Upper lobe of right lung (tissue), 1 donor: ENCODE measurements at places on chromosomes 13 and 19. TPM values are rescaled to one million over a fixed set of nuclear protein-coding genes. Genes with fewer than 3 reads are reported as not detected.
A peak's percentile ranks its signal among the peaks of the same experiment; 100 is the strongest.

GRCh38 chr19:13794398-13794756 is 866 bp upstream of the ZSWIM4 start:
- H3K4me3 ChIP-seq = peak overlapping the region; percentile 79
- no peaks in the 10 kb centered on the region for H3K27me3 ChIP-seq
- peak; percentile 74 for DNase-seq
- H3K4me1 ChIP-seq = peaks cover 27% of the 10 kb centered on the region

FARP1 gene
- 95.9 TPM for total RNA-seq

DNA sequence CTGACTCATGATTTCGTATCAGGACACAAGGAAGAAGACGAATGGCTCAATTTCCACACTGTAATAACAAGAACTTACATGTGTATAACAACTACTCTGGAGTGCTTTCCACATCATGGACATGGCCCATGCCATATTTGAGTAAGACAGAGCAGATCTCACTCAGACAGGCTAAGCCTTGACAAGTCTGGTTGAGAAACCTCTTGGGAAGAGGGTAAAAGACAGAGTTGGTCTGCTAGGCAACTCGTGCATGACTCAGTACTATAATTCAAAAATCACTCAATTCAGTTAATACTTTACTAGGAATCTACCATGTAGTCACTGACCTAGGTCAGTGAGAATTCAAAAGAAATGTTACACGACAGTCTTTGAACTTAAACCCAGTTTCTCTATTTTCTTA is 5.7 kb upstream of the THSD1 start:
- peaks cover 1% of the 10 kb centered on the region for H3K4me1 ChIP-seq
- H3K27me3 ChIP-seq = no peaks in the 10 kb centered on the region
- no peak overlapping the region for H3K4me3 ChIP-seq
- no peak overlapping the region for H3K27ac ChIP-seq

NOP53 gene
- total RNA-seq = 260 TPM

DNA sequence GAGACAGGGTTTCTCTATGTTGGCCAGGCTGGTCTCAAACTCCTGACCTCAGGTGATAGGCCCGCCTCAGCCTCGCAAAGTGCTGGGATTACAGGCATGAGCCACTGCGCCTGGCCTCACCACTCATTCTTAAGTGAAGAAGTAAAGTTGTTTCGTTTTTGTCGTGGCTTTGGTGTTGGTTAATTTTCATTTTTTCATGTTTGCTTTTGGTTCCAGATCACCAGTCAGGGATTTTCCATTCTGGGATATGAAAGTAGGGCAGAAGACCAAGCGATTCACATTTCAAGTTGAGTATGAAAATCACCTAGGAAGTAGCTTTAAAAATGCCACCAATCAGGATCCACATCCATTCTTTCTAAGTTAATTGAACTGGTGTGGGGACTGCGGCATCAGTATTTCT is 289.9 kb downstream of the DIAPH3 start:
- no peaks in the 10 kb centered on the region for H3K4me1 ChIP-seq
- no peaks in the 10 kb centered on the region for H3K27me3 ChIP-seq

ZC3H4 gene
- 47.5 TPM for total RNA-seq

DNA sequence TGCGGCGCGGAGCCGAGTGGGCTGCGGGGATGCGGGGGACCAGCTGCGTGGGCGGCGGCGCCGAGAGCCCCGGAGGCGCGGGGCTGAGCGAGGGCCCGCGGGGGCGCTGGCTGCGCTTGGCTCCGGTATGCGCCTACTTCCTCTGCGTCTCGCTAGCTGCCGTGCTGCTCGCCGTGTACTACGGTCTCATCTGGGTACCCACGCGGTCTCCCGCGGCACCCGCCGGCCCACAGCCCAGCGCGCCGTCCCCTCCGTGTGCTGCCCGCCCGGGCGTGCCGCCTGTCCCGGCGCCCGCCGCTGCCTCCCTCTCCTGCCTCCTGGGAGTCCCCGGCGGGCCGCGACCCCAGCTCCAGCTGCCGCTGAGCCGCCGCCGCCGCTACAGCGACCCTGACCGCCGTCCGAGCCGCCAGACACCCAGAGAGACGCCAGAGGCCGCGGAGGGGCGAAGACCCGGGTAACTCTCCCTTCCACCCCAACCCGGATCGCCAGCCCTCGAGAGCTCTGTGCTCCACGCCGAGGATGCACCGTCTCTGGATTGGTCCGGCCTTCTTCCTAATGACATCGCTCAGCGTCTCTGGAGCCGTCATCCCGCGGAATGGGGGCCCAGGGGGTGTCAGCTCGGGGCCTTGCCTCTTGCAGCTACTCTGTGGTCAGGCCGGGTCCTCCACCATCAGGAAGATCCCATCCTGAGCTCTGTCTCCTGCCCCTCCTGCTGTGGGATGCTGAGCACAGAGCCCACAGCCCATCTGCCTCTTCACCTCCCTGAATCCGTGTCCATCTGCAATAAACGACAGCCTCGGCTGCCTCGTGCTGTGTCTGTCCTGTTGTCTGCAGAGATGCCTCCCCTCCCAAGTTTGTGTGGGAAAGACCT is 441 bp downstream of the INAFM1 start:
- H3K36me3 ChIP-seq = peaks cover 13% of the 10 kb centered on the region
- no peak for DNase-seq
- peaks cover 13% of the 10 kb centered on the region for H3K4me1 ChIP-seq
- H3K27me3 ChIP-seq = no peaks in the 10 kb centered on the region
- H3K27ac ChIP-seq = peak overlapping the region; percentile 60

GRCh38 chr19:2942928-2943640 is 1.7 kb downstream of the ZNF77 start:
- peaks cover 4% of the 10 kb centered on the region for H3K36me3 ChIP-seq
- H3K27ac ChIP-seq = no peak overlapping the region
- peaks cover 11% of the 10 kb centered on the region for H3K4me1 ChIP-seq
- no peak overlapping the region for H3K4me3 ChIP-seq

CLEC17A gene
- total RNA-seq = not detected

GRCh38 chr19:36489920-36490415 is 607 bp upstream of the ZNF566 start:
- peaks cover 10% of the 10 kb centered on the region for H3K4me1 ChIP-seq
- peak overlapping the region; percentile 75 for H3K4me3 ChIP-seq
- no peak for DNase-seq
- peak overlapping the region; percentile 97 for H3K27ac ChIP-seq

- H3K4me3 ChIP-seq = no peak overlapping the region
- DNase-seq = no peak
- no peaks in the 10 kb centered on the region for H3K36me3 ChIP-seq
- H3K27ac ChIP-seq = no peak overlapping the region
- H3K4me1 ChIP-seq = no peaks in the 10 kb centered on the region
These were observed 238.4 kb downstream of the IRS2 start for GRCh38 chr13:109547942-109548341.

GRCh38 chr13:94195715-94196114 is 283.8 kb downstream of the DCT start:
- H3K4me1 ChIP-seq = no peaks in the 10 kb centered on the region
- no peak overlapping the region for H3K27ac ChIP-seq
- no peaks in the 10 kb centered on the region for H3K36me3 ChIP-seq
- H3K27me3 ChIP-seq = no peaks in the 10 kb centered on the region

CGB1 gene
- total RNA-seq = not detected

CEACAM8 gene
- total RNA-seq = not detected

GRCh38 chr13:72820156-72820897 is 38.4 kb downstream of the PIBF1 start:
- H3K4me1 ChIP-seq = no peaks in the 10 kb centered on the region
- H3K4me3 ChIP-seq = no peak overlapping the region
- no peak overlapping the region for H3K27ac ChIP-seq
- DNase-seq = no peak

ZNF766 gene
- 17.5 TPM for total RNA-seq

- no peak overlapping the region for H3K27ac ChIP-seq
- H3K4me1 ChIP-seq = no peaks in the 10 kb centered on the region
- no peak for DNase-seq
- H3K4me3 ChIP-seq = no peak overlapping the region
- no peaks in the 10 kb centered on the region for H3K36me3 ChIP-seq
- H3K27me3 ChIP-seq = no peaks in the 10 kb centered on the region
These were observed 173.5 kb downstream of the DNAJC15 start for GRCh38 chr13:43196750-43197370.

GRCh38 chr13:59494560-59494970 is 669.2 kb downstream of the DIAPH3 start:
- H3K4me1 ChIP-seq = peaks cover 8% of the 10 kb centered on the region
- no peak for DNase-seq
- H3K4me3 ChIP-seq = no peak overlapping the region
- no peaks in the 10 kb centered on the region for H3K36me3 ChIP-seq

DNA sequence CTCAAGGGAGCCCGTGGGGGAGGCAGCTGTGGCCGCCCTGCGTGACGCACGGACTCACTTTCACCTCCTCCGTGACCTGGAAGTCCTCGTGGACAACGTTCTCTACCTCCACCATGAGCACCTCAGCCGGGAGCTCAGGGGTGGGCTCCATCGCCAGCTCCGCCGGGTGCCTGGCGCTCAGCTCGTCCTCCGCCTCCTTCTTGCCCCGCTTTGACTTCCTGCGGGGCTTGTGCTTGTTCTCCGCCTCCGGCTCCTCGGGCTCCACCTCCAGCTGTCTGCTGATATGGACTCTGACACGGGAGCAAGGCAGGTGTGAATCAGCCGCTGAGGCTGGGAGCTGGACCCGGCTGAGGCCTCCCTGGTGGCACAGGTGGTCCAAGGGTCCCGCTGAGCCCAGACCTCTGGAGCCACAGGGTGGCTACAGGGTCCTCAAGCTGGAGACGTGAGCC is 8.2 kb downstream of the LONP1 start:
- H3K27ac ChIP-seq = no peak overlapping the region
- no peak for DNase-seq
- no peak overlapping the region for H3K4me3 ChIP-seq
- peaks cover 65% of the 10 kb centered on the region for H3K36me3 ChIP-seq

DNA sequence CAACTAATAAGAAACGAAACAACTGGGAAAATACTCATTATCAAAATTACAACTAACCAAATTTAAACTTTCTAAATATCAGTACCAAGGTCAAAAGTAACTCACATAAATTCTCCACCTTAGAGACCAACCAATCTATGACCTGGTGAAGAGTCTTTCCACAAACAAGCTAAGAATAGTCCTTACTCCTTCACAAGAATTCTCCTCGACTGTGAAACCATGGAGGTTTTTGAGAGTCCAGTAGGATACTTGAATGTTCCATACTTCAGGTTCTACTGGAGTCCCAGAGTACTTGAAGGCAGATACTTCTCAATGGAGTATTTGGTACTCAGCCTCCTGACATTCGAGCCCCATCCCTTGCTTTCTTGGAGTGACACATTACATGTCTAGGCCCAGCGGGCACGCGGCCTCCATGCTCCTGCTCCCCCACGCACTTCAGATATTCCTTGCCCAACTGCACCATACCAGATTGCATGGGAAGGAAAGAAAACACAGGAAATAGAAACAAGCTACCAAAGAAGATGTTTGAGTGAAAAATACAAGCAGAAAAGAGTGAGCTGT is 63.9 kb downstream of the ABCC4 start:
- H3K27ac ChIP-seq = no peak overlapping the region
- H3K27me3 ChIP-seq = no peaks in the 10 kb centered on the region
- peak; percentile 70 for DNase-seq
- H3K36me3 ChIP-seq = no peaks in the 10 kb centered on the region

CD79A gene
- total RNA-seq = 1.4 TPM

GRCh38 chr19:34733266-34733745 is 737 bp upstream of the ZNF181 start:
- no peaks in the 10 kb centered on the region for H3K27me3 ChIP-seq
- H3K4me1 ChIP-seq = peaks cover 19% of the 10 kb centered on the region
- DNase-seq = no peak
- peak overlapping the region; percentile 99 for H3K27ac ChIP-seq
- peaks cover 8% of the 10 kb centered on the region for H3K36me3 ChIP-seq

ZNF211 gene
- 13.3 TPM for total RNA-seq

DNA sequence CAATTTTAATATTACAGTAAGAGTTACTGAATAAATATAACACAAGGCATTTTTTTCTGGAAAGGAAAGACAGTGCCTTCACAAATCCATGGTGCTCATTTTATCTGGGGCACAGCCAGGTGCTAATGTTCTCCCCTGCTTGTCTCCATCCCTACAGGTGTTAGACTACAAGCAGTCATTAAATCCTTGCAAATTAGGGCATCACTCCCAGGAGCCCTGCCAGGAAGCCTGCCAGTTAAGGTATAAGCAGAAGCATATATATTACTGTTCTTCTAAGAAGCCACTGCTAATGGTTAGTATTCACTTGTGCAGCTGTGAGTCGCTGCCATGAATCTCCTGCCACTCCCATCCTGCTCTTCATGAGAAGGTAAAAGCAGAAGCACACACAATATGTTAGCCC is 149.7 kb downstream of the OXGR1 start:
- no peaks in the 10 kb centered on the region for H3K27me3 ChIP-seq
- no peak for DNase-seq
- H3K36me3 ChIP-seq = no peaks in the 10 kb centered on the region
- H3K27ac ChIP-seq = no peak overlapping the region

DNA sequence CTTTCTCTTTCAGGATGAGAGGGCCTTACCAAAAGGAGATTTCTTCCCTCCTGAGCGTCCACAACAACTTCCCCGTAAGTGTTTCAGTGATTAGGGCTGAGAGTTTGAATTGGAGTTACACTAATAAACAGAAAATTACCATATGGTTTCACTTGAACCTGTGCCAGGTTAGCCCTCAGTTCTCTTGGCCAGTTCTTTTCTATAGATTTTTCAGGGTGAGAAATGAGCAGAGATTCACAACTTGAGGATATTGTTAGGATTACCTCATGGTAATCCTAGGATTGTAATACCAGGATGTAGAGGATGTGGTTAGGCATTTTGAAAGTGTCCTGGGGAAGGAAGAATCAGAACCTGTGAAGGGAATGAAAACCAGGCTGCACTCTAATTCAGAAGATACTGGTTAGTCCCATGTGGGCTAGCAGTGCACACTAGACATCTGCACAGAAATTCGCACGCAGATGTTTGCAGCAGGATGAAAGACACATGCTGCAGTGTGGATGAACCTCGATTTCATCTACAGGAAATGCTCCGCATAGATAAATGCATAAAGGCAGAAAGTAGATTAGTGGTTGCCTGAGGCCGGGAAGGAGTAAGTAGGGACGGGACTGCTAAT is 24.1 kb downstream of the HNRNPM start:
- no peak for DNase-seq
- H3K4me3 ChIP-seq = no peak overlapping the region
- H3K36me3 ChIP-seq = peaks cover 100% of the 10 kb centered on the region

DNA sequence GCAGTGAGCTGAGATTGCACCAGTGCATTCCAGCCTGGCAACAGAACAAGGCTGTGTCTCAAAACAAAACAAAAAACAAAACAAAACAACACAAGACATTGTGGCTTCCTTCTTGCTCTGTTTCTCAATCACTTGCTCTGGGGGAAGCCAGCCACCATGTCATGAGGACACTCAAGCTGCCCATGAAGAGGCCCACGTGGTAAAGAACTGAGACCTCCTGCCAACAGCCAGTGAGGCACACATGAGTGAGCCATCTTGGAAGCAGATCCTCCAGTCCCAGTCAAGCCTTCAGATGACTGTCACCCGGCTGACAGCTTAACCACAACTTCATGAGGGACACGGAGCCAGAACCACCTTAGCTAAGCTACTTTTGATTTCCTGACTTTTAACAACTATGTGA is 25.2 kb downstream of the CPT1C start:
- H3K36me3 ChIP-seq = no peaks in the 10 kb centered on the region
- no peak for DNase-seq
- H3K27ac ChIP-seq = no peak overlapping the region
- H3K4me1 ChIP-seq = peaks cover 5% of the 10 kb centered on the region
